ENCODE measurements at places on chromosomes 5 and 9.
A peak's percentile ranks its signal among the peaks of the same experiment; 100 is the strongest.

DNA sequence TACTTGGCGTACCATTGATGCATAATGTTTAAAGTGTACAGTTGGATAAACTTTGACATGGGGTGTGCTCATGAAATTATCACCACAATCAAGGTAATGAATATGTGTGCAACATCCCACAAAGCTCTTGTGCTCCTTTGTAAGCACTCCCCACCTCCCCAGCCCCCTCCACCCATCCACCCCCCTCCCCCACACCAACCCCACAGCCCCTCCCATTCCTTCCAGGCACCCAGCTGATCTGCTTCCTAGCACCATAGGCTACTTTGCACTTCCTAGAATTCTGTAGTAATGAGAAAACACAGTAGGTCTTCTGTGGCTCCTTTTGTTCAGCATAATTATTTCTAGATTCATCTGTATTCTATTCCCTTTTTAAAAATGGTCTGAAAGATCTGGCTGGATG, 24.5 kb downstream of the FGD3 start:
- no peak for DNase-seq

DNA sequence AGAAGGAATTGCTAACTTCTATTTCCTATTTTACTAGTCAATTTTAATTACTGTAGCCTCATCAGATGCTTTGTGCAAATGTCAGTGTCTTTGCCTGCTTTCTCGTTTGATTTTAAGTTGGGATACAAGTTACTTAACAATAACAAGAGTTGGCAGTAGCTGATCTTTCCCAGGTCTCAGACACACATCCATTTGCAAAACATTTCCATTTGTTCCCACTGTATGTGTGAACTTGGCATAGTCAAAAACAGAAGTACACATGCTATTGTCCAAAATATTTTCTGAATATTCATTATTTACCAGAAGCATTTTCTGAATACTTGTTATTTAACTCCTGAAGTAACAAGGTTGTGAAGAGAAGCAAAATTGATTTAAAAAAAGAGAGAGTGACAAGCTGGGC, 35.0 kb upstream of the NAA35 start:
- DNase-seq: no peak

DNA sequence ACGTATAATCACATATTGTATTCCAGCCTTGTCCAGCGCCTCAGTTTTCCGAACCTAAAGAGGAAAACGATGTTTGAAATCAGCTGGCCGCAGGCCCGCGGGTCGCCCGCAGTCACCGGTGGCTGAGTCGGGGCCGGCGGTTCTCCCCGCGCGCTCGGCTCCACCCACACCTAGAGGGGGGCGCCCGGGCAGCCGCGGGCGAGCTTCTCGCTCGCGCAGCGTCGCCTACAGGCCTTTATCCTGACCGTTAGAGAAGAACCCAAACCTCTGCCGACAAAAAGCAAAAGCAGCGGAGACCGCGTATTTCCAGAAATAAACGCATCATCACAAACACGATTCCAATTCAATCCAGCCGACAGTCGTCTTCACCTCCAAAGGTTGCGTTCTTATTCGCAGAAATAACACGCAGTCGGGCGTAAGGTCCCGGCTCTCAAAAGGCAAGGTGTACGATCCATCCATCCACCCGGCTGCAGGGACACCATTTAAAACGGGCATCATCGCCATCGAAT, 725 bp upstream of the NIPBL start:
- DNase-seq: peak; percentile 83

- no peak for DNase-seq
Measured at GRCh38 chr5:142036918-142037317, 24.1 kb upstream of the GNPDA1 start.

- DNase-seq: no peak
Measured at GRCh38 chr9:86601697-86602096, 247.5 kb upstream of the TUT7 start.

- no peak for DNase-seq
Measured at GRCh38 chr5:172455511-172456061, 1.3 kb upstream of the SH3PXD2B start.

- DNase-seq: no peak
Measured at GRCh38 chr5:141867651-141868050, 10.6 kb downstream of the PCDH1 start.

- no peak for DNase-seq
Measured at GRCh38 chr5:156327296-156327695, 332 bp downstream of the SGCD start.

DNA sequence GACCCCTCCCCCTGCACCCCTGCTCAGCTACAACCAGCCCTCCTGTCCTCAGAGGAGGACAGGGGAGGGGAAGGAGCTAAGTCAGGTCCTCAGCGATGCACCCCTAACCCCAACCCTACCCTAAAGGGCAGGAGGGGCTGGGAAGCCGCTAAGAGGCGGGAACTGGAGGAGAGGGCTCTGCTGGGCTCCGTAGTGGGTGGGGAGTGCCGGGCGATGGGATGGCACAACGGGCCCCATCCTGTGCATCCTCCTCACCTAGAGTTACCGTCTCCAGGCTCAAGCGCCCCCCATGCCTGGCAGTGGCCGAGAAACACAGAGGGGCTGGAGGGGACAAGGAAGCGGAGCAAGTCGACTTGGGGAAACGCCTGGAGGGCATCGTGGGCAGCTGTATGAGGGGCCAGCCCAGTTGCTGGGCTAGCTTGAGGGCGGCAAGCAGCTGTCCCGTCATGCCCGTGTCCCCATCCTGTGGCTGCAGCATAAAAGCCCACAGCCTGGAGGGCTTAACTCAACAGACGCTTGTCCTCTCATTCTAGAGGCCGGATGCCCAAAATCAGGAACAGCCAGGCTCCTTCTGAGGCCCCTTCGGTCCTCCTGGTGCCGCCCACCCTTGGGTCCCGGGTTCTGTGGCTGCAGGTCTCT, 23.0 kb upstream of the UBAC1 start:
- DNase-seq: no peak

DNA sequence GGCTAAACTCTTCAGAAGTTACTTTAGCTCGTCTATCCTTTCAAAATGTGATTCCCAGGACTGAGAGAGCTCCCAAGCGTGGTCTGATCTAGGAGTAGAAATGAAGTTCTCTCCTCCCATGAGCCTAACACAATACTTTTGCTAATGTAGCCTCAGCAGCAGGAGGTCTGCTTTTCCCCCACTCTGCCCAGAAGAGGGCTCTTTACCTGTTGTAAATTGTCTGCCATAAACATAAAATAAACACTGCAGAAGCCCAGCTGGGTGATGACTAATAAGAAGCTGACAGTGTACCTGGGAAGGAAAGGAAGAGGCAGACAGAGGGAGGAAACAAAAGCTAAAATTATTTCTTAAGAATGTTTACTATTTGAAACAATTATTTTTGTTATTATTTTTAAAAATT, 15.4 kb downstream of the SLC36A3 start:
- no peak for DNase-seq

- peak; percentile 14 for DNase-seq
Measured at GRCh38 chr5:65721050-65721719, 724 bp downstream of the SGTB start.

DNA sequence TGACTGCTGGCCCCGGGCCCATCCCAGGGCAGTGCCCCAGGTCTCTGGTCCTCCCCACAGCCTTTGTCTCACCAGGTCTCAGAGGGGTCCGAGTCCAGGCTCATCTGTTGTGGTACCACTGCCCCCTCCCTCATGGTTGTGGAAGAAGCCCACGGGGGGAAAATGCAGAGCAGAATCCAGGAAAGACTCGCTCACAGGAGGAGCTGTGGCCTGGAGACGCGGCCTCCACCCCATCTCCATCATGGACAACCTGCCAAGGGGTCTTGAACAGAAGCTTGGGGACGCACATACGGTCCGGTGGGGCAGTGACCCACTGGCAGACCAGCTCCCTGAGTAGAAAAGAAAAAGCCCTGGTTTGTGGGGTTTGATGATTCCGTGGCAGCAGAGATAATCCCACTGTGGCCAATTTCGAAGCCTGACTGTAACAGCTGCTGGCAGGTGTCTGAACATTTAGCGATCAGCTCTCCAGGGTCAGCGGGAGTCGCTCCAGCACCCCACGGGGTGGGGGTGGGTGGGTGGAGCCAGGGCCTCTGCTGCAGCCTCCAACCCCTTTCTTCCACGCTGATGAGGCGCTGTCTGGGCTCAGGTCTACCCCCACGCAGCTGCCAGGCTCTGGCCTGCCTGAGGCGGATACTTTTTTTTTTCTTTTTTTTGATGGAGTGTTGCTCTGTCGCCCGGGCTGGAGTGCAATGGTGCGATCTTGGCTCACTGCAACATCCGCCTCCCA, 1.9 kb upstream of the GRIN1 start:
- DNase-seq: no peak

GRCh38 chr9:122251351-122251750, 13.3 kb downstream of the RBM18 start:
- DNase-seq: no peak

GRCh38 chr9:109442716-109443115, 55.4 kb downstream of the PTPN3 start:
- DNase-seq: no peak

- no peak for DNase-seq
Measured at GRCh38 chr9:86660146-86660943, 287.0 kb downstream of the GAS1 start.

Measured in hematopoietic multipotent progenitor cell treated with erythropoietin and hydrocortisone succinate and interleukin-3 and kit ligand, for 15 days (in vitro differentiated cells).